Activated naive CD8-positive, alpha-beta T cell treated with anti-CD3 and anti-CD28 coated beads for 36 hours (primary cell): ENCODE measurements at places on chromosomes 6 and 20.
A peak's percentile ranks its signal among the peaks of the same experiment; 100 is the strongest.

GRCh38 chr6:435441-436307 is 44.1 kb downstream of the IRF4 start:
- no peak for DNase-seq

- no peak for DNase-seq
Observed at GRCh38 chr20:5135363-5136012, 8.7 kb downstream of the CDS2 start.

DNA sequence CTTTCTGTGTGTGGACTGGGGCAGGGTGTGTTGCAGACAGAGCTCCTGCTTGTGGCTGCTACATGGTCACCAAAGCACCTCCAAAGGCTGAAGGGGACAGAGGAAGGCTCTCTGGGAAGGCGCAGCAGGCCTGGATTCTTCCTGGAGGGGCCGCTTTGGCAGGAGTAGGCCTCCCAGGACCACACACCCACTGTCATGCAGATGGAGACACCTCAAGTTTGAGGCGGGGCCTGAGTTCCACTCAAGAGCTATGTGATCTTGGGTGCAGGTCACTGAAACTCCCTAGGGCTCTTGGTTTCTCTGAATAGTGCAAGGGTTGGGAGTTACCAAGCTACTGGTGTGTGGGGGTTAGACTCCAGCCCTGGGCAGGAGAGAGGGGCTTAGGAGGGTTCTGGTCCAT is 27.9 kb downstream of the EFCAB8 start:
- no peak for DNase-seq

DNA sequence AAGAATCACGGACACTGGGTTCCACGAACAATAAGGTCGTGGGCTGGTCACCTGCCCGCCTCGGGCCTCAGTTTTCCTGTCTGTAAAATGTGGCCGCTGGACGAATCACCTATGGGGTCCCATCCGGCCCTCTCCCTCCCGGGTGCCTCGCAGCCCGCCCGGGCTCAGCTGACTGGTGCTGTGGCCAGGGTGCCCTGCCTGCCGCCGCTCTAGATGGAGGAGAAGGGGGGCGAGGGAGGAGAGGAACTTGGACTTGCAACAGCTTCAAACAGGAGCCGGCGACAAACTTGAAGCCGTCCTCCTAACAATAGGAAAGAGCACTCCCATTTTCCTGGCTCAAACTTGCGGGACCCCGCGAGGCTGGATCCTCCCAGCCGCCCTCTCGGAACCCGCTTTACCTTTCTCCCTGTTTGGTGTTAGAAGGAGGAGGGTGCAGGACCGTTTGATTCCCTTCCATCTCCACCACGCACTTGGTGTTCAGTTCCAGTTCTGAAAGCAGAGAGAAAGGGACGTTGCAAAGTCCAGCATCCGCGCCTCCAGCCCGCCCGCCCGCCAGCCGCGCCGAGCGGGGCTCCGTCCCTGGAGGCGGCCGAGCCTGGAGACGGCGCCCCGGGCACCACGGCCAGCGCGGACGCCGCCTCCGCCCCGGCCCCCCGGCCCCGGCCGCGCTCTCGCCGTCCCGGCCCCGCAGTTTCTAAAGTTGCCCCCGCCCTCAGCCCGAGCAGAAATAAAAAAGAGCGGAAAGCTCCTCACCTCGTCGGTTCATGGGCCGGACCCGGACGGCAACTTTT is 584 bp downstream of the KIF13A start:
- DNase-seq, result peak; percentile 8

- no peak for DNase-seq
Observed at GRCh38 chr6:100160930-100161329, 166.9 kb upstream of the MCHR2 start.

GRCh38 chr6:33085627-33086026 is 9.8 kb downstream of the HLA-DPB1 start:
- no peak for DNase-seq

DNA sequence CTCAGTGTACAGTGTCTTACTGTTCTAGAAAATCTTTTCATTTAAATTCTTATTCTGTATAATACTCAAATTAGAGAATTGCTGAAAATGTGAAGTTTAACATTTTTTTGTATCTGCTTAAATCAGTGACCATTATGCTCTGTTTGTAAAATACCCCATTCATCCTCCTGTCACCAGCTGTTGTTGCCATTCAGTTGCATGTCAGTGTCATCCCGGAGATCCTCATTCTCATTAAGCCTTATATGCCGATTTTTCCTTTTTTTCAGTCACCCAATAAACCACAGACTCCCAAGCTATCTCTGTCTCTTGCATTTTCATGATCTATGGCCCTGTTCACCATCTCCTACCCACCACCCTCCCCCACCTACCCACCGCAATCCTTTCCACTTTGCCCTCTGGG is 20.4 kb downstream of the GTF2H5 start:
- DNase-seq, result no peak

DNA sequence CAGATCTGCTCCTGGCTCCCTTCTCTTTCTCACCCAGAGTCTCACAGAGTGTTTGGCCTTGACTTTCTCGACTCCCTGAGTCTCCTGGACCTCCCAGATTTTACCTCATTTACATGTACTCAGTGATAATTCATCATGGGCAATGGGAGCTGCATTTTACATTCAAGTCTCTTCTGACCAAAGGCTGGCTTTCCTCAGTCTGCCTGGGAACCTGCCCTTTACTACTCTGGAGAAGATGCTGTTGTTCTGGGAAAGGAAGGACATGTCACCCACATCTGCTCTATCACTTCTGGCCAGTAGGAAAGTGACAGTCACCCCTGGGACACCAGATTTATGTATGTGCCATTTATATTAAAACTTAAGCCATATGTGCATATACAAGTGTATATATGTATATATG is 7.4 kb downstream of the LRRN4 start:
- no peak for DNase-seq

DNA sequence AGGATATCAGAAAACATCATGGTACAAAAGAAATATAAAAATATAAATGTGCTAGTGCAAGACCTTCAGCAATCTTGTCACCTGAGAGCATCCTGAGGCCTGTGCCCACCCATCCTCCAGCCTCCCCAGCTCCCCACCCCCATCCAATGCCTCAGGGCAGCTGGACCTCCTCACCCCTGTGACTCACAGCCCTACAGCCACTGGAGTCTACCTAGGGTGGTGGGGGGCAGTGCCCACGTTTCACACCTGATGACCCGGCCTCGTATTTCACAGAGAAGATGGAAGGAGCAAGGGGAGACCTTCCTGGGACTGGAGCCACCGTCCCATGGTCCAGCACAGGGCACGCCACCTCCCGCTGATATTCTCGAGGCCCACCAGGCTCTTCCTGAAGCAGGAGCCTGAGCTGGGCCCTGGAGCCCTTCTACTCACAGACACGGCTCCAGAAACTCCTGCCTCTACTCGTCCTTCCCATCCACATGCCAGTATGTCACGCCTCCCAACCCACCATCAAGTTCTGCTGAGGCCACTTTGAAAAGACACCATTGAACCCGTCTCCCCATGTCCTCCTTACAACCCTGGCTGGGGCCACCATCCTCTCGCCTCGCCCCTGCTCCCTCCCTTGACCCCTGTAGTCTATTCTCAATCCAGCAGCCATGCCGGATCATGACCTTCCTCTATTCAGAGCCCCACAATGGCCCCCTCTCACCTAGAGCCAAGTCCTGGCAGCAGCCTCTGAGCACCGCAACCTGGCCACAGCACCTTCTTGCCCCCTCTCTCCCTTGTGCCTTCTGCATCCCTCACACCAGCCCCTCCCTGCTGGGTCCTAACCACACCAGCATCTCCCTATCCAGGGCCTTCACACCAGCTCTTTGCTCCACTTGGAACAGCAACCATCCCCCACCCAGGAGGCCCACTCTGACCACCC is 13.3 kb downstream of the APMAP start:
- DNase-seq, result no peak

DNA sequence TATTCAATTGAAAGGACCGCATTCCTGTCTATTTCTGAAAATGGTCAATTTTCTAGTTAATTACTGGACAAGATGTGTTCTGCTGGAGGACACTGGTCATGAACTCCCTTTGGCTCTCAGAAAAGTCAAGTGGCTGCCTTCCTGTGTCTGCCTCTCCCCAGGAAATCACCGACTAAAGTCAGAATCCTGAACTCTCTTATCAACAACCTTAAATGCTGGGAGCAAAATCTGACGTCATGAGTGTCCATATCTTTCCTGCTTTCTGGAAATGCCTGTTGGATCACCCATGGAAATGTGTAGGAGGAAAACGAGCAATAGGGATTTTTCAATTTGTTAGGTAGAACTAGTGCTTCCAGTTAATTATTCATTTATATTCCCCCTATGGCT is 53.5 kb upstream of the PLCB1 start:
- DNase-seq, result no peak

DNA sequence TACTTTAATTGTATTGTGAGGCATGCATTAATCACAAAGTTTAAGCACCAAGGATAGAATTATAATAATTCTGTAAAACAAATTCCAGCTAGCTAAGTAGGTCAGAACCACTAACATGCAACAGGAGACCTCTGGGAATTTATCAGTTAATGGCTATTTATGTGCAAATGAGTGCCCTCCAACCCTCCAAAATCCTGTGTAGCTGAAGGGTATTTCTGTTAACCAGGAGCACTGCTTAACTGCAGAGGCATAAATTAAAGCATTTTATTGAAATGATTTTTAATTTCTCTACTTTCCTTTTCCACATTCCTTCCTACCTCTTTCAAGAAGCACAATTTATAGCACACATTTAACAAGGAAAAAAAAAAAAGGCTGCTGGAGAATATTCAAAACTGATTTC is 77.0 kb downstream of the MMS22L start:
- no peak for DNase-seq

GRCh38 chr6:167976708-167977107 is 20.8 kb upstream of the KIF25 start:
- DNase-seq, result no peak

DNA sequence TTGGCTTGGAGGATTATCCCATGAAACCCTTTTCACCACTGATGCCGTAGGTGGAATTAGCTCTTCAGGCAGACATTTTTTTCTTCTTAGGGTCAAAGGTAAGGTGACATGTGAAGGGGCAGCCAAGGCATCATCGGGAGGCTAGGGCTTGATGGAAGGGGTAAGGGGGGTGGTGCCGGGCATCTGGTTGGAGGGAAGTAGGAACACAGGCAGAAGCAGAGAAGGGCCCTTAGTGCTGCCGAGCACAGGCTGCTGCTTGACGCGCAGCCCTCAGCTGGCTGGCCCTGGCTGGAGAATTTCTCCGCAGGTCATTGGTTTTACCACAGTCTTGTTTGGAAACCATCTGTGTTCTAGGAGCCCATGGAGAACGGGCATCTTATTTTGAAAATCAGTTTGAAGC is 54.7 kb downstream of the TRAF3IP2 start:
- no peak for DNase-seq

DNA sequence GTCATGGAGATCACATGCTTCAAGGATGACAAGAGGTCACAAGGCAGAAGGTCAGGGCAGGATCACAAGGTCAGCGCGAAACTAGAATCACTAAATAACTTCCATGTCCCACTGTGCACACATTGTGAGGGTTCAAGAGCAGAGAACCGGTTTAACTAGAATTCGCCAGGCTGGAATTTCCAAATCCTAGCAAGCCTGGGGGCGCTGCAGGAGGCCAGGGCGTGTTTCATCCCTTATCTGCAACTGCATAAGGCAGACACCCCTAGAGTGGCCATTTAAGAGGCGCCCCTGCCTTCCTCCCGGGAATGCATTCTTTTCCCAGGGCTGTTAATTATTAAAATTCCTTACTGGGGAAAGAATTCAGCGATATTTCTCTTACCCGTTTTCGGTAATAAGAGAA is 40.2 kb upstream of the SLC22A1 start:
- no peak for DNase-seq

DNA sequence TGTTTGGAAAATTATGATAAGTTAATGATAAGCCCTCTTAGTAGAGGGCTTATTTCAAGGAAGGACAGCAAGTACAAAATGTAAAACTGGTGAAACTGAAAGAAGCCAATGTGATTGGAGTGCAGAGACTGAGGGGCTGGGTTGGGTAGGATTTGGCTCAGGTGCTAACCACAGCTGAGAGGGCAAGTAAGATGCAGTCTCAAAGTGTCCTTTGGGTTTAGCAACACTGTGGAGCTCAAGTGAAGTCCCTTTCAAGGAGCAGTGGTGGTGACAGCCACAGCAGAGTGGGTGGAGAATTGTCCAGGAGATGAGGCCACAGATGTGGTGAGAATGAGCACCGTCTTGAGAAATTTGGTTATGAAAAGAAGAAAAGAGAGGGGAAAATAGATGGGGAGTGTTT is 181.4 kb downstream of the AKAP7 start:
- DNase-seq, result no peak

GRCh38 chr6:38482466-38482865 is 157.3 kb downstream of the BTBD9 start:
- DNase-seq, result no peak

DNA sequence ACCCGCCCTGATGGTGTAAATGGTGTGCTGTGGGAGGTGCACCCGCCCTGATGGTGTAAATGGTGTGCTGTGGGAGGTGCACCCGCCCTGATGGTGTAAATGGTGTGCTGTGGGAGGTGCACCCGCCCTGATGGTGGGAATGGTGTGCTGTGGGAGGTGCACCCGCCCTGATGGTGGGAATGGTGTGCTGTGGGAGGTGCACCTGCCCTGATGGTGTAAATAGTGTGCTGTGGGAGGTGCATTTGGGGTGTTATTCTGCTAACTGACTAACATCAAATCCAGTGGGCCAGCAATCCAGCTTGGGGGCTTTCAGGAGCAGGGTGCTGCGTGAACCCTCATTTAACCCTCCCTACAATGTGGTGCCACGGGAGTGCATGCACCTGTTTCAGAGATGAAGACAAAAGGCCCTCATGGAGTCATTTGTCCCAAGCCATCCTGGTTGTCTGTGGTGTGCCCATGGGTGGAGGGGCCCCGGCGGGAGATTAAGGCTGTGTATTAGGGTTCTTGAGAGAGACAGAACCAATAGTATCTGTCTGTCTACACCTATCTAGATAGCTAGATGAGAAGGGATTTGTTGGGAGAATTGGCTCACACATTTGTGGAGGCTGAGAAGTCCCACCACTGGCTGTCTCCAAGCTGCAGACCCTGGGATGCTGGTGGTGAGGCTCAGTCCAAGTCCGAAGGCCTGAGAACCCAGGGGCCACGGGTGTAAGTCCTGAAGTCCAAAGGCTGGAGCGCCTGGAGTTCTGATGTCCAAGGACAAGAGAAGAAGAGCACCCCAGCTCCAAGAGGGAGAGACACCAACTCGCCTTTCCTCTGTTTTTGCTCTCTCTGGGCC is 39.2 kb downstream of the TMEM242 start:
- no peak for DNase-seq

DNA sequence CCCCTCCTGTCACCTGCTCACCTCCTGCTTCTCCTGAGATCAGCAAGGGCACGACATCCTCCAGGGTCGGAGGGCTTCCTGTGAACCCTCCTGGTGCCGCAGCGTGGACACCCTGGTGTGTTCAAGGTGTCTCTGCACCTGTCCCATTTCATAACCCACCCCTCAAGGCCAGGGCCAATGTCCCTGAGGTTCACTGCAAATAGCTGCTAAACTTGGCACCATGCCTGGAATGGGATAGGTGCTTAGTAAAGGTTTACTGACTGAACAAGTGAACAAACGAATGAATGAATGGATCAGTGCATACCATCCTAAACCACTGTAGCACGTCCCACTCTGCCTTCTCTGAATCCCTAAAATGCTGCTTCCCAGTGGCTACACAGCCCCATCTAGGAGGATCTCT is 35.0 kb downstream of the SIRPA start:
- no peak for DNase-seq

GRCh38 chr6:116066789-116067188 is 6.1 kb upstream of the FRK start:
- DNase-seq, result no peak
